ENCODE measurements at places on chromosomes 16 and 17.

GRCh38 chr16:65010125-65010524 lies 111.7 kb downstream of the CDH11 start:
- DNase-seq: no peak

GRCh38 chr17:75756451-75757085 lies 8.4 kb downstream of the GALK1 start:
- DNase-seq: no peak

DNA sequence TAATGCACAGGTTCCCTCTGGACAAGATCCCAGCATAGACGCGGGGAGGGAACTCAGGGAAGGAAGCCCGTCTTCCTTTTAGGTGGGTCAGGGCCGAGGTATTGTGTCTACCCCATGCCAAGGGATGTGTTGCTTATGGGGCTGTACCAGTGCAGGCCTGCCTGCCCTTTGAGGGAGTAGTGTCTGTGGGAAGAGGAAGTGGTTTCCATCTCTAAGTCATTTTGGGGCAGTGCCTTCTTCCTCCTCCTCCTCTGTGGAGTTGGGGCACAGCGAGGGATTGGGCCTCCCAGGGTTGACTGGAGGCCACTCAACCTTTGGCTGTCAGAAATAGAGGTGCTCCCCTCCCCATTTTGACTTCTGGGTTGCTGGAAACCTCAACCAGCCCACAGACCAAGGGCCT lies 26.5 kb downstream of the GJD3 start:
- DNase-seq: no peak

DNA sequence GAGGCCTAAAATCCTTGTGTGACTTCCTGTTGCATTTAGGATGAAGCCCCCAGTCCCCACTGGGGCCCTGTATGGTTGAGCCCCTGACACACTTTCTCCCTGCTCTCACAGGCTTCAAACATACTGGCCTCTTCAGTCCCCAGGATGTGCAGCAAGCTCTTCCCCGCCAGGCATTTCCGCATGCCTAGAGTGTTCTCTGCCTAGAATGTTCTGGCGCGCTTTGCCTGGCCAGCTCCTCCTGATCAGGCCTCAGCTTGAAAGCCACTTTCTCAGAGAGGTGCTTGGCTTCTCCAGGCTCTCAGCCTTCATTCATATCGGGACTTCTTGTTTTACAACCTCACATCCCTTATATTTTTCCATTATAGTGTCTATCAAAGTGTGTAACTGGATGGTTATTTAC lies 123.7 kb downstream of the SPACA3 start:
- no peak for DNase-seq

DNA sequence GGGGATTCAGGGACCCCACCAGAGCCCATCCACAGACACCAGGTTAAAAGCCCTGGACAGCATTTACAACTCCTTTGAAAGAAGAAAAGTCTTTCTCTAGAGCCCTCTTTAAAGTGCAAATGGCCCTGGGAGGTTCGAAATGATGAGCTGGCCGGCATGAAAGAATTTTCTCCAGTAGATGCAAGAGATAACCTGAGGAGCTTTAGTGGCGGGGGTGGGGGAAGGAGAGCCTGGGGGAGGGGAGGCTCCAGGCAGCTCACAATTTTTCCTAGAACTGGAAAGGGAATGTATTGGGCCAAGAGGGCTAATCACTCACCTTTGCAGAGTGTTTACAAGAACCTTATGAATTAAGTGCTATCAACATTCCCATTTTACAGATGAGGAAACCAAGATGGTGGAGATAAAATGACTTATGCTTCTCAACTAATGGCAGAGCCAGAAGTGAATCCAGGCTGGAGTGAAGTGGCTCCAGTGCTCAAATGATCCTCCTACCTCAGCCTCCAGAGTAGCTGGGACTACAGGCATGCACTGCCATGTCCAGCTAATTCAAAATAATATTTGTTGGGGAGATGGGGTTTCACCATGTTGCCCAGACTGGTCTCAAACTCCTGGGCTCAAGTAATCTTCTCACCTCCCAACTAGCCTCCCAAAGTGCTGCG lies 4.2 kb upstream of the CDH1 start:
- DNase-seq: no peak
